AG04450 (cell line): ENCODE measurements at places on chromosomes 12 and 14.
A peak's percentile ranks its signal among the peaks of the same experiment; 100 is the strongest.

DNA sequence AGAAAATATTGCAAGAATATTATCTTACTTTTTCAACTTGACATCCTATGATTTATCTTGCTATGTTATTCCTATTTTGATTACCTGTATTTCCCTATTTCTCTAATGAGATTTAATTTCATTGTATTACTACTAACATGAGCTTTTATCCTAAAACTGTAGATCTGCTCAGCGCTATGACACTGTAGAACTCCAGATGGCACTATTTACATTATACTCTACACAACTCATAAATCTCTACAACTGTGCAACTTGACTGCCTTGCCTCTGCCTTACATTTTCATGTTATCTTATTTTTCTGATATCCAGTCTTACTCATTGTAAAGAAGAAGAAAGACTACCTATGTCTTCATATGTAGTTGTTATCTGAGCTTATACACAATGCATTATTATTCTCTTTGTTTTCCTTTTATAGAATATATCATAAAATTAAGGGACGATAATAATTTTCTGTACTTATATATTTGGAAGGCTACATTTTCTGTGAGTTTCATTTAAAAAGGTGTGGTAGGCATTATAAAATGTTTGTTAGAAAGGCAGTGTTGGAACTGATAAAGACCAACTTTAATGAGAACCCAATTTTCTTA lies 24.1 kb downstream of the NUP37 start:
- no peak for DNase-seq

GRCh38 chr14:60915781-60916180 lies 65.1 kb downstream of the TRMT5 start:
- no peak for DNase-seq

- no peak for DNase-seq
Observed at GRCh38 chr14:77007183-77007974, 21.1 kb downstream of the IRF2BPL start.

DNA sequence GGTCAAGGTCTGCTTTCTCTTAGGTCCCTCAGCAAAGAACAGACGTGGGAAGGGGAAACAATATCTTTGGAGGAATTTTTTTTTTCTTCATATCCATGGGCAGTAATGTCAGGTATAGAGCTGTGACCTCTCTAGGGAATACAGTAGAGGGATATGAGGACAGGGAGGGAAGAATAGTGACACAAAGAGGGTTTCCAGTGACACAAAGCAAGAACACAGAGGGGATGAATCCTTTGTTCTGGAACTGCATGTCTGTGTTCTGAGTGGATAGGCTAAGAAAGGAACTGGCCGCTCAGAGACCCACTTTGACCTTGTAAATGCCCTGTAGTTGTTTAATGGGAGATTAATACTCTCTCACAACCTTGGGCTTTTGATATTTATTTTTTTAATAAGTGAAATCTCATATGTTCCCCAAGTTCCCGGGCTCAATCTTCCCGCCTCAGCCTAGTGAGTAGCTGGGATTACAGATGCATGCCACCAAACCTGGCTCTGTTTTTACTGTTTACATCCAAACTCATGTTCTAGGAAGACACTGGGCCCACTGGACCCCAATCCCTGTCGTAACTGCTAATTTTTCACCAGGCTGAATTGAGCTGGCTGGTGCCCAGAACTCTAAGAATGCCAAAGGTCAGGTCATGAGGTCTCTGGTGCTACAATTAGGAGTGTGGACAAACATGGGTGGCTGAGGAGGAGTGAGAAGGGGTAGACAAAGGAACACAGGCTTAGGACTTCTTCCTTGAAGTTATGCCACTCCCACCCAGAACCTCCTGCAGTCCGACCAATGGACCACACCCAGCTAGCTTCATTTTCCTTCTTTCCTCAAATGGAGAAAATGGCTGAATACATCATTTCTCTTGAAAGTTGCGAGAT lies 9.1 kb upstream of the PLEKHH1 start:
- no peak for DNase-seq

- DNase-seq, result no peak
Observed at GRCh38 chr12:99049774-99050173, 404.7 kb downstream of the APAF1 start.

DNA sequence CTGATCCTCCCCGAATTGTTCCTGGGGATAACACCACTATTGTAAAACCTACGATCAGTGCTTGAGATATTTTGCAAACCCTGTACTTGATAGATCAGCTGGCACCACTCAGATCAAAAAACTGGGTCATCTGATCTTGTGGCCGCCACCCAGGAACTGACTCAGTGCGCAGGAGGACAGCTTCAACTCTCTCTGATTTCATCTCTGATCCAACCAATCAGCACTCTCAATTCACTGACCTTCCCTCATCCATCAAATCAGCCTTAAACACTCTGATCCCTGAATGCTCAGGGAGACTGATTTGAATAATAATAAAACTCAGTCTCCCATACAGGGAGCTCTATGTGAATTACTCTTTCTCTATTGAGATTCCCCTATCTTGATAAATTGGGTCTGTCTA lies 4.2 kb upstream of the XPOT start:
- peak; percentile 10 for DNase-seq

GRCh38 chr12:44863867-44864266 lies 12.2 kb downstream of the NELL2 start:
- no peak for DNase-seq

GRCh38 chr14:32697704-32698103 lies 241.0 kb upstream of the NPAS3 start:
- DNase-seq, result no peak

DNA sequence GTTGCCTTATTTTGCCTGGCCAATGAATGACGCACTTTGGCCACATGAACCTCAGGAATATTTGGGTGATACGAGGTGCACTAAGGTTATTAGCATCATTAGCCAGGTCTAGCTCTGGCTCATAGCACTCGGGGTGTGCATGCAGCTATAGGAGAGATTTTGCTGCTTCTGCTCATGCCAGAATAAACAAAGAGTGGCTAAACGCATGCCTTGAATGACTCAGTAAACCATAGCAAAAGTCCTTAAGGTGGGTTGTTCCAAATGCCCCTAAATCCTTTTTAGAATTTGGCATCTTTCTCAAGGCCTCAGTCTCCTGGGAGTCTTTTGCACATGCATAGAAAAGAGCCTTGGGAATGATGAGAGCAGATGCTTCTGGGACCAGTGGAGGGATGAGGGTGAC lies 343.7 kb upstream of the FKBP4 start:
- DNase-seq, result peak; percentile 10

GRCh38 chr14:65832431-65833266 lies 420.1 kb downstream of the FUT8 start:
- DNase-seq, result no peak

- DNase-seq, result no peak
Observed at GRCh38 chr14:75375983-75376382, 51.8 kb upstream of the JDP2 start.

DNA sequence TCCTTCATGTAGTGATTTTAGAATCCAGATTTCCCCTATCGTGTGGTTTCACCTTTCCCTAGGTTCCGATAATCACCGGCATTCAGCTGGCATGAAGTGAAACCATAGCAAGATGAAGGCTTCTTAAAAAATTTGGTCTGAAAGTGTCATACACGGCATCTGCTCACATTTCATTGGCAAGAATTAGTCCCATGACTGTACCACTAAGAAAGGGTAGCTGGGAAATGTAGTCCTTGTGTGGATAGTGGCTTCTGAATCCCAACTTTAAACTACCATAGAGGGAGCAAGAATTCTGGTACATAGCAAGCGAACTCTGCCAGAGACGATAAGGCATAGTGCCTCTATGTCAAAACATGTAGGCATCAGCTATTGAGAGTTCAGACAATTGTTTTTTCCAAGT lies 360.1 kb upstream of the TBX3 start:
- DNase-seq, result no peak

DNA sequence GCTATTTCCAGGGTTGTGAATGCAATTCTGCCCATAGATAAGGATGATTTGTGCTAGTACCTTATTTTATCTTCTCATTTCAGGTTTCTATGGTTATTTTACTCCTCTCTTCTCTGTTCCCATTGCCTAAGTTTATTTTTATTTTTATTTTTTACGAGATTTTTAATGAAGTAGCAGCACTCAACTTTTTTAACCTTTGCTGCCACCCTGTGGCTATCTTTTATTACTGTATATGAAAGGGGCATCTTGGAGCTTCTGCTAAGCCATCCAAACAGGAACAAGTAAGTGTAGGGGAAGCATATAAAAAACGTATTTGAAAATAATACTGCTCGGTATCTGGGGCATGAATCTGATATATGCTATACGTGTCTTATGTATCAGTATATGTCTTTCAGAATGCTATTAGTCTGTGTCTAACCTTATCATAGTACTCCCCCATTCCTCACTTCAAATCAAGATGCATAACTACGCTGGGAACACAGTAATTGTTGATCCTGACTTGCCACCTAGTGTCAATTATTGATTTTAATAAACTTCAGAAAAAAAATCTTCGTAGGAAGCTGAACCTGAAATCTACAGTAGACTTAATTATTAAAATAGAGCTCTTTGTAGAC lies 60.3 kb downstream of the KLRG1 start:
- peak; percentile 11 for DNase-seq

DNA sequence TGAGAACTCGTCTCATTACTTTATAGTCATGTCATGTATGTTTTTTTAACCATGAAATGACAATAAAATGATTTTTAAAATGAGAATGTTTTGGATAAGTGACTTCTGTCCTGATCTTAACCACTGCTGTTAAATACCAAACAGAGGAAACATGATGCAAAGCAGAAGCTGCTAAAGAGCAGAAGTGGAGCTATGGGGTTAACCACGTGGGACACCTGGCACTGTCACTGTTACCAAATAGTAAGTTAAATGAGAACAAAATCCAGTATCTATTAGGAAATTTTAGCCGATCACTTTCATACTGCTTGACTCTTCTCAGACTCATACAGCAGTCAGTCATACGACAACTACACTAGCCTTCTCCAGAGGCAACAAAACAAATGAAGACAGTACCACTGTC lies 82.4 kb downstream of the SCAF11 start:
- no peak for DNase-seq
